NCI-H1436 (cell line): ENCODE measurements at places on chromosomes 12 and 14.

DNA sequence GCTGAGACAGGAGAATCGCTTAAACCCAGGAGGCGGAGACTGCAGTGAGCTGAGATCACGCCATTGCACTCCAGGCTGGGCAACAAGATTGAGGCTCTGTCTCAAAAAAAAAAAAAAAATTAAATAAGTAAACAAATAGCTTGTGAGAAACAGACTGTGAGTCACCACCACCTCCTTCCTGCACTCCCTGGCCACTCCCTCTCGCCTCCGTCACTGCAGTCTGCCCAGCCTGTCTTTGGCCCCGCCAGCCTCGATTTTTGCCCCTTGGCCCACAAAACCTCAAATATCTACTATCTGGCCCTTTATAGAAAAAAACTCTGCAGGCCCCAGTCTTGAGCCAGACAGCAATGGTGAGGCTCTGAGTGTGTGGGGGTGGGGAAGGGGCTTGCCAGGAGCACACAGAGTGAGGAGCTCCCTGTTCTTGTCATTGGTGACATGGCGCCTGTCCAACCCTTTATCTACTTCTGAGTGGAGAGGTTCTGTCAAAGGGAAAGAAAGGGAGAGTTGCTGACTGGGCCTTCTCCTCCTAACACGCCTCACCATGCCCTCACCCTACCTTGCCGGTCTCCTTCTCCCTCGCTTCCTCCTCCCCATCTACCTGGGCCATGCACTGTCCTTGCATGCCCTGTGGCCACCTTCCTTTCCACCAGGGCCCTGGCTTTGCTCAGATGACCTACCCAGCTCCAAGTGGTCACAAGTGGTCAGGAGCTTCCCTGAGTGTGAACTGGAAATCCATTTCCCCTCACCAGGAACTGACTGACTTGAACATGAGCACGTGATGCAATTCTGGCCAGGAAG lies 22.1 kb downstream of the LGMN start:
- DNase-seq: no peak

- no peak for DNase-seq
Observed at GRCh38 chr14:61710853-61711817, 15.8 kb downstream of the HIF1A start.

DNA sequence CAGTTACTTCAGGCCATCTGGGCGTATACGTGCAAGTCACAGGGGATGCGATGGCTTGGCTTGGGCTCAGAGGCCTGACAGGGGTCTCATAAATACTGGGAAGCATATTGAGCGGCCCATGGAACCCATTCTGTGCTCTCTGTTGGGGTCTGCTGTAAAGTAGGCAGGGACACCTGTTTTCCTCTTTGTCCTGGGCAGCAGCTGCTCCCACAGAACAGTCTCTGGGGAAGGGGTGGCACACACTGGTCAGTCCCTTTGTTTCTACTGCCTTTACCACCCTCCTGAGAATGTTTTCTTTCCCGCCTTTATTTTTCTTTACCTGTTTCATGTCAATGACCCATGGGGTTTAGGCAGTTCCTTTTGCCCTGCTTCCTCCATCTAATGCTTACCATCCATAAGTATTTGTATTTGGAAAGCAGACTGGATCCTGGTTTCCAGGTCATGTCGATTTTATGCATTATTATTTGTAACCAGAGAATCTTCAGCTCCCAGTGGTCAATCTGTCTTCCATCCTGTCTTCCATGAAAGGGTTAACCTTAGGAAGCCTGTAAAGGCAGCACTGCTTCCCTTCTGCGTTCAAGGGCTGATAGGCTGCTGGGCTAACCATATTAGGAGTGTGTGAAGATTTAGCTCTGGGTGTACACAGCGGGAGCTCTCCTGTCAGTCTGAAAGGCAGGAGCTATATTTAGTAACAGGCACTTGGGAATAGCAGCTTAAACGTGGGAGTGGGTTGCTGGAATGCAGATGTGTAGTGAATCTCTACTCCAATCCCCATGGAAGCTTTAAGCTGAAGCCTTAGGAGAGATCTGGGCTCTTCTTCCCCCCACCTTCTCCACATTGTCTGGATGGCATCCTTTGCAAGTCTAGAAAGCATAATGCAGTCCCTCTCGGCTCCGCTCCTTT lies 124.0 kb downstream of the DYRK2 start:
- DNase-seq: no peak

DNA sequence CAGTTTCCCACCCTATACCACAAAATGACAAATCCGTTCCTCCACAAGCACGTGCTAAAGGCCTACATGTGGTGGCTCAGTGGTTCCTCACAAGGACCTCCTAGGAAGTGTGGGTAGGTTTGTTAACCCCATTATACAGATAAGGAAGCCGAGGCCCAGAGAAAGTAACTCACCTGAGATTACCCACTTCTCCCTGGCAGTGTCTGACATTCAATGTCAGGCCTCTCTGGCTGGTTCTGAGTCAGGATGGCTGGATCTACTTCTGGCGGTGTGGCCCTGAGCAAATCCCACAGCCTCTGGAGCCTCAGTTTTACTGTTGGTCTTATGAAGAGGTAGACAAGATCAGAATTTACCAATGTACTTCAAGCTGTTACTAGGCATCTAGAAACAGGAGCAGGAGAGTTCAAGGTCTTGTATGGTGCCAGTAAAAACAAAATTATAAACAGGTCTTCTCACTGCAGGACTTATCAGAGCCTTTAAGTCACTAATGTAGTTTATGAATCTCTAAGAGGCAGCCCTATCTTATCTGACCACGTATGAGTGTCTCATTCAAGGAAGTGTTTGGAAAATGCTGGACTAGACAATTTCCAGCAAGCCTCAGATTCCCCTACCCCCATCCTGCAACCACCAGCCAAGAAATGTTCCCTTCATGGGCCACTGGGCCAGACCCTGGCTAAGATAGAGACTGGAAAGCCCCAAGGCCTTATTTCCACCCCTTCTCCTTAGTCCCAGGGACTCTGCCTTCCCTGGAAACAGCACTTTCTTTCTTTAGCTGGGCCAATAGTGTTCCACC lies 4.2 kb downstream of the HSPB8 start:
- no peak for DNase-seq

- DNase-seq: no peak
Observed at GRCh38 chr12:94121886-94122285, 26.5 kb upstream of the PLXNC1 start.

DNA sequence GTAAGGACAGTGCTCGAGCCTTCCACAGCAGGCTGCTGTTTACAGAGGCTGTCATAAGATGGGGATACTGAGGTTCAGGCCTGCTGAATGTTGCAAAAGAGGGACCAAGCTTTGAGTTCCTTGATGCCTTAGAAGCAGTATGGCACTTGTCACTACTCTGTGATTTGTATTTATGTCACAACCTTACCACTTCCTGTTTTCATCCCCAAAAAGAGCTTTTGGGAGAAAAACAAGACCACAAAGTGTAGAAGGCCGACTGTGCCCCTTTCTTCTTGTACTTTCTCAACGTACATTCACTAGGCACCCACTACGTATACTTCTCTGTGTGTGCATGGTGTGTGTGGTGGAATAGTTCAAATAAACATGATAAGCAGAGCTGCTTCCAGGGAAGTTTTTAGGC lies 90.1 kb downstream of the DRAM1 start:
- no peak for DNase-seq

DNA sequence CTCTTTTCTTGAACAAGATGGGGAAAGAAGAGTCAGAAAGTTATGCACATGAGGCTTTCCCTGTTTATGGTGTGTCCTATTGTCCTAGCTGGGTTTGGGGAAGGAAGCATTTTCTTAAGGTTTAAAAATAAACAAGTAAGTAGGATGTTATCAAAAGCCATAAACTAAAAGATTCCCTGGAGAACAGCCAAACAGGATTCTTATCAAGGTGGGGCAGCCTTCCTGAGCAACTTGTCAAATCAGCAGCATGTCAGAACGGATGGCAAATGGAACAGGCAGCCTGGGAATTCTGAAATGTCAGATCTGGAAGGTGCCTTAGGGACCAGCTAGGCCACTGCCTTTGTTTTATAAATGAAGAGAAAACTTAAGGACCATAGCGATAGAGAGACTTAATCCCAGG lies 152.2 kb upstream of the RGS6 start:
- no peak for DNase-seq

DNA sequence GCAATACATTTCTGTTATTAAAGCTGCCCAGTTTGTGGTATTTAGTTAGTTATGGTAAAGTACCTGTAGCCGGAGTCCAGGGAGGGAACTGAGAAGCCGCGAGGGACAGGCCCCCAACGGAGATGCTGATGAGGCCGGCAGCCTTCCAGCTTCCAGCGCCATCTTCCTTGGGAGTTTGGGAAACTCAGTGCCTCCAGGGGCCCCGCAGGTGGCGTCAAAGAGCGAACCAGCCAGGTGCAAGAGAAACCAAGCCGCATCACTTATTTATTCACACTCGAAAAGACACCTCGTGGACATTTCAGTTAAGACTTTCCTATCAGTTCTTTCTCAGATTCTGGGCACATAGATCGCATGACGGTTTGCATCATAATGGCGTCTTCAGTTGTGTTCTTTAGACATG lies 216.6 kb downstream of the GLT1D1 start:
- no peak for DNase-seq

DNA sequence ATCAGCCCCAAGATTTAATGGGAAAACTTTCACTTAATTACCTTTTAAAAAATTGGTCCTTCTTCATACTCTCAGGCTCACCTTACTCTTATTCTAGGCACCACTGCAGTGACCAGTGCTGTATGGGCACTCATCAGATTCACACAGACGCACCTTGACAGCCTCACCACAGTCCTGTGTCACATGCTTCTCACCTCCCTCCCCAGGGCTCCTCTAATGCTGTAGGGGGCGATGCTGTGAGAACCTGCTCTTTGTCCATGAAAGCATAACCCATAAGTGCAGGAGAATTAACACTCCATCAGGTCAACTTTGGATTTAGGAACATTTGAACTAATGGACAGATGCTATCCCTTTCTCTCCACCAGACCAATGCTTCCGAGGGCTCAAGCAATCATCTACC lies 13.9 kb upstream of the PPP4R3A start:
- no peak for DNase-seq

DNA sequence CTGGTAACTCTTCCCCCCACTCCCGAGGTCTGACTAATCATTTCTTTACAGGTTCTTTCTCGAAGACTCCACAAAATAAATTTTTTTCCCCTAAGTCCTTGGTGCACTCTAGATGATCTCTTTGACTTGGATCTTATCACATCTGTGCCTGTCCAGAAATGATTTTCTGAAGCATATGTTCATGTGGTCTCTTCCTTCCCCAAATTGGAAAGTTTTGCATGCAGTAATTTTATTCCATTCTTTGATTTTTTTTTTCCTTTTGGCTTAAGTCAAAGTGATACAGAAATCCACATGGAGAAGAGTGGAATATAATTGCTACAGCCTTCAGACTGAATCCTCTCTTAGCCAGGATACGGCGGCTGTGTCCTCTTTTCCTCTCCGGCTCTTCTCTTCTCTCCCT lies 213.3 kb downstream of the BMP4 start:
- DNase-seq: no peak

DNA sequence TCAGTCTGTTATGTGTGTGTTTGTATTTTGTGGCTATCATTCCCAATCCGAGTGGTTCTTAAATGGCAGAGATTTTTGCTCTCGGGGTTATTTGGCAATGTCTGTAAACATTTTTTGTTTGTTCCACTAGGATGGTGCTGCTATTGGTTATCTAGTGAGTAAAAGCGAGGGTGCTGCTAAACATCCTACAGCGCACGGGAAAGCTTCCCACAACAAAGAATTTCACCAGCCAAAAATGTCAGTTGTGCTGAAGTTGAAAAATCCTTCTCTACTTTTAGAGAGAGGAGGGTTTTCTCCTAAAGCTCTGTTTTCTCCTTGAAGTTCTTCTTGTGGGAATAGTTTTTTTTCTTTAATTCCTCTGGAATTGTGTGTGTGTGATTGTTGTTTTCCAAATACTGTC lies 2.4 kb downstream of the EXD2 start:
- no peak for DNase-seq

GRCh38 chr12:130398100-130398848 lies 60.6 kb downstream of the PIWIL1 start:
- no peak for DNase-seq

DNA sequence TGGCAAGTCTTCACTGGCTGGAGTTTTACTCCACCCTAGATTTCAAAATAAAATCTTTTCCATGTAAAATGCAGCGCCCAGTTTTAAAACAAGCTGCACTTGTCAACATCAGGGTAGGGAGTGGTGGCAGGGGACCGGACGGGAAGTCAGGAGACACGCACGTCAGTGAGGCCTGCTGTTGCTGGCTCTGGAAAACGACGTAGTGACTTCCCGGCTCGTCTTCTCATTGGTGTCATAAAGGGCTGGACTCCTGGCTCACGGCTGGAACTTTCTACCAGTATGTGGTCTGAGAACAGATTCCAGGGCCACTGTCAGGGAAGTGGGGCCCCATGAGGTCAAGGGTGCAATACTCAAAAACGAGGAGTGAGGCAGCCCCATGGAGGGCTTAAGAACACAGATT lies 64.2 kb upstream of the FOXN3 start:
- no peak for DNase-seq

DNA sequence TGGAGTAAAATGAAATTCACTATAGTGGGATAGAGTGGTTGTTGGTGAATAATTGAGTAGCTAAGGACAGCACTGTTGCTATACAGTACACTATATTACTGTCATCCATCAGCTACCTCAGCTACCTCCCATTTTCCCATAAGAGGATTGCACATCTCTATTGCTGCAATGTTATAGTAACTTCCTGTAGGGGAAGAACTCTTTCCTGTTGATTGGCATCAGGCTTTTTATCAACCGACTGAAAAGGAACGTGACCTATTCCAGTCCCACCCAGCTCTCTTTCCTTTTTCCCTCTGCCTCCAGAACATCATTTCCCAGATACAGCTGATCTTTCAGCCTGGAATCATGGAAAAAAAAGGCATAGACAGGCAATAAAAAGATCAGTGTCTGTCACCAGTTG lies 117.4 kb downstream of the ADAMTS20 start:
- no peak for DNase-seq

- peak; percentile 11 for DNase-seq
Observed at GRCh38 chr12:50825372-50825838, 17.3 kb upstream of the TMPRSS12 start.

DNA sequence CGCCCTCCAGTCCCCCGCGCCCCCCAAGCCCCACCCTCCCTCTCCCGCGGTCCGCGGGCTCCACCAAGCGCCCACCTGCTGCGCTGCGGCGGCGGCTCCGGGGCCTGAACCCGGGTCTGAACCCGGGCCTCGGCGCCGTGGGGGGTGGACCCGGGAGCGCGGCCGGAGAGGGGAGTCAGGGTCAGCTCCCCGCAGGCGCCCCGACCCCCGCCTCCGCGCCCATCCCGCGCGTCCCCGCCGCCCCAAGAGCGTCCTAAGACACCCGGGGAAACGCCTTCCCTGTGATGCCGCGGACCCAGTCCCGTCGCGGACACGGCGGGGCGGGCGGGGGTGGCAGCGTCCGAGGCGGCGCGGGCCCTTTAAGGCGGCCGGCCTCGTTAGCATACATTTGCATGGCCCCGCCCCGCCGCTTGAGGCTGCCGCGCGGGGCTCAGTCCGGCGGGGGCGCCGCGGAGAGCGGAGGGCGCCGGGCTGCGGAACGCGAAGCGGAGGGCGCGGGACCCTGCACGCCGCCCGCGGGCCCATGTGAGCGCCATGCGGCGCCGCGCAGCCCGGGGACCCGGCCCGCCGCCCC lies at the start of gene MMP17:
Gene MMP17 (plus strand): TSS at position 433 of the 574 bp plus-strand sequence. CDS start 102 bp downstream, at position 535.
- no peak for DNase-seq
